ENCODE measurements at places on chromosomes 7 and 10.

GRCh38 chr7:116030651-116031276 lies at the start of gene TFEC:
Gene TFEC (minus strand): TSS chr7:116030763. CDS start chr7:115984441, 46,322 bp downstream.
- no peak for DNase-seq

DNA sequence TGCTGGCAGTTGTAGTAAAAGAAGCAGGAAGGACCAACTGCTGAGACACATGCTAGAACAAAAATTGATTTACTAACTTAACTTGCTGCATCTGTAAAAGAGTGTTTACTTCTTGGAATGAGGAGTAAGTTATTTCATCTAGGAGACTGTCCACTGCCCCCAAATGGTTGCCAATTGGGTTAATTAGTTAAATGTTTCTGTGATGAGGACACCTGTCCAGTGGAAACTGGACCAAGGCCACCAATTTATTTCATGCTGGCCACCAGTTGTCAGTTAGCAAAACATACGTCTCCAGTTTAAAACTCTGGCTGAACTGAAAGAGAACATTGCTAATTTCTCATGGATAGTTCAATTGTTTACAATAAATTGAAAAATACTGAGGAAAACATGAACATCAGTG lies 191.7 kb downstream of the PPP1R9A start:
- DNase-seq, result no peak

GRCh38 chr7:128099204-128099671 lies 68.0 kb upstream of the LRRC4 start:
- no peak for DNase-seq

- DNase-seq, result no peak
Measured at GRCh38 chr7:64874562-64875250, 28.4 kb upstream of the ZNF273 start.

DNA sequence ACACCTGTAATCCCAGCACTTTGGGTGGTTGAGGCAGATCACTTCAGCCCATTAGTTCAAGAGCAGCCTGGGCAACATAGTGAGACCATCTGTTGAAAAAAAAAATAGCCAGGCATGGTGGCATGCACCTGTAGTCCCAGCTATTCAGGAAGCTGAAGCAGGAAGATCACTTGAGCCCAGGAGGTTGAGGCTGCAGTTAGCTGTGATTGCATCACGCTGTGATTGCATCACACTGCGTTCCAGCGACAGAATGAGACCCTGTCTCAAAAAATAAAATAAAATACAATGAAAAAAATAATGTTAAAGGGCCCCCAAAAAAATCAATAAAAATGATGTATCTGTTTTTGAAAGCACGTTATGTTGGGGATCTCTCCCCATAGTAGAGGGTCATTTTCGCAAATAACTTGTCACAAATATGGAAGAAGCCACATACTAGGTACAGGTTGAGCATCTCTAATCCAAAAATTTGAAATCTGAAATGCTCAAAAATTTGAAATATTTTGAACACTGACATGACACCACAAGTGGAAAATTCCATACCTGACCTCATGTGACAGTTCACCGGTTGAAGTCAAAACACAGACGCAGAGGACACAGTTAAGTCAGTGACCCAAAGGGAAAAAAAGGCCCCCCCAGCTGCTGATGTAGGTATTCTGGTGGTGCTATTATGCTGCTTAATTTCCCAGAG lies 9.5 kb downstream of the CISD1 start:
- no peak for DNase-seq

DNA sequence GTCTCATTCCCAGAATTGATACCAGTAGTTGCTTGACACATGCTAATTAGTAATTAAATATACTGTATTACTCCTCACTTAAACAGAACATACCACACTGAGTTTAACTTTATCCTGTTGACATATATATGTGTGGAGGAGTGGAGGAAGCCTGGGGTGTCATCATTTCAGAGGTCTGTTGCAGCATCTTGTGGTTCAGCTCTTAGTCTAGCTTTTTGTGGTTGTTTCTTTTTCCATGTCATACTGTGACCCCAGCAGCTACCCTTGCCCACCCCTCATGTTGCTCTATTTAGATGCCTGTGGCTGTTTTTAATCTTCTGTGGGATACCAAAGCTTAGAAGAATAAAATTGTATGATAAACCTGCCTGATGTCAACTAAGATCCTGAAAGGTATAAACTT lies 875.4 kb downstream of the LRMDA start:
- no peak for DNase-seq

GRCh38 chr7:104629408-104629807 lies 301.0 kb downstream of the LHFPL3 start:
- DNase-seq, result no peak

DNA sequence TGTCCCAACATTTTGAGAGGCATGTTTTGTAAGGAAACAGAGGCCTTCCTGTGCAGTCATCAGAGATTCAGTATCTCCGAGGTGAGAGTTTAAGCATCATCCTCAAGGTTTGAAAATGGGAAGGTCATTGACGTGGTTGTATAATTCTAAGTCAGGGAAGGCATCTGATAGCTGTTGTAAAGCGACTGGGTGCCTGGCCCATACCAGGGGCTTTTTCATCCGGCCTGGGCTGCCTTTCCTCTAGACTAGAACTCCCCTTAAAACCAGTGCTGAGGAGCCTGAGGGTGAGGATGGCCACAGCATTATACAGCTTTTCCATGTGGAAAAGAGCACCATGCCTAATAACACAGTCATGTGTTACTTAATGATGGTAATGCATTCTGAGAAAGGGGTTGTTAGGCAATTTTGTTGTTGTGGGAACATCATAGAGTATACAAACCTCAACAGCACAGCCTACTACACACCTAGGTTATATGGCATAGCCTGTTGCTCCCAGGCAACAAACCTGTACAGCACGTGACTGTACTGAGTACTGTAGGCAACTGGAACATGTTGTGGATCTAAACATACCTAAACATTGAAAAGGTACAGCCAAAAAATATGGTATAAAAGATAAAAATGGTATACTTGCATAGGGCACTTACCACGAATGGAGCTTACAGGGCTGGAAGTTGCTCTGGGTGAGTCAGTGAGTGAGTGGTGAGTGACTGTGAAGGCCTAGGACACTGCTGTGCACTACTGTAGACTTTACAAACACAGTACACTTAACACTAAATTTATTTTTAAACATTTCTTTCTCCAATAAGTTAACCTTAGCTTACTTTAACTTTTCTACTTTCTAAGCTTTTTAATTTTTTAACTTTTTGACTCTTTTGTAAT lies 13.5 kb upstream of the CACUL1 start:
- no peak for DNase-seq

GRCh38 chr7:151078233-151079040 lies 2.2 kb downstream of the FASTK start:
- DNase-seq, result no peak

- DNase-seq, result no peak
Measured at GRCh38 chr10:11907914-11908313, 84.8 kb downstream of the PROSER2 start.

- no peak for DNase-seq
Measured at GRCh38 chr7:4612237-4612636, 69.9 kb upstream of the FOXK1 start.

GRCh38 chr7:7166318-7166717 lies 16.0 kb upstream of the C1GALT1 start:
- no peak for DNase-seq

GRCh38 chr10:125147971-125148439 lies 12.4 kb downstream of the CTBP2 start:
- DNase-seq, result no peak

GRCh38 chr7:127557803-127558202 lies 27.6 kb downstream of the GCC1 start:
- DNase-seq, result no peak

DNA sequence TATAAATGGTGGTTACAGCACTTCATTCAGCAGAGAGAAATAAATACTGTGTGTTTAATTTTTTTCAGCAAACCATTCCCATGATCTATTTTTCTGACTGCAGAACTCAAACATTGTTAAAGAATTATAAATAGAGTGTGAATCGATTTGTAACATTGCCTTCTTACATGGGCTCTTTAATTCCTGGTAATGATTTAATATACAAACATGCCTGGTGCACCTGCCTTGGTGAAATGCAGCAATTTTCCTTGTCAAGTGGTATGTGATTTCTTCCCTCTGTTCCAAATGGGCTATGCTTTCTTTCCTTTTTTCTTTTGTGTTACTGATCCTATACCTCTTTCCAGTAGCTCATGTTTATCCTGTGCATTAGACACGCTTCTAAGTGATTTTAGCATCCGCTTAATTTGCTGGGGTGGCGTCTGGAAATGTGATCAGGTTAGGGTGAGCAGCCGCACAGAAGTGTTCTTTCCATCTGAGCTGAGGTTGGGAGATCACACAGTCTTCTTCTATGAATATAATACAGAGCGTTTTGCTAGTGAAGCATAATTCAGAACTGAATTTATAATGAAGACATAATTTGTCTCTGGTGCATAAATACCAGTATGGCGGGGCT lies 94.3 kb upstream of the ITGB1 start:
- no peak for DNase-seq

DNA sequence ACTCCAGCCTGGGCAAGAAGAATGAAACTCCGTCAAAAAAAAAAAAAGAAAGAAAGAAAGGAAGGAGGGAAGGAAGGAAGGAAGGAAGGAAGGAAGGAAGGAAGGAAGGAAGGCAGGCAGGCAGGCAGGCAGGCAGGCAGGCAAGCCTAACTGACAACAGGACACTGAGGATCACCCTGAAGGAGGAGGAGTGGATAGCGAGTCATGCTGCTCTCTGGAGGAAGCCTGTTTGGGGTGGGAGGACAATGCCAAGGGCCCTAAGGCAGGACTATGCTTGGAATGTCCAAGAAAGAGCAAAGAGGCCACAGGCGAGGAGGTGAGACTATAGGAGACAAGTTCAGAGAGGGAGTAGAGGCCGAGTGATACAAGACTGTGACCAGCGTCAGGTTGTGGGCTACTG lies 107.0 kb upstream of the PARD3 start:
- no peak for DNase-seq

DNA sequence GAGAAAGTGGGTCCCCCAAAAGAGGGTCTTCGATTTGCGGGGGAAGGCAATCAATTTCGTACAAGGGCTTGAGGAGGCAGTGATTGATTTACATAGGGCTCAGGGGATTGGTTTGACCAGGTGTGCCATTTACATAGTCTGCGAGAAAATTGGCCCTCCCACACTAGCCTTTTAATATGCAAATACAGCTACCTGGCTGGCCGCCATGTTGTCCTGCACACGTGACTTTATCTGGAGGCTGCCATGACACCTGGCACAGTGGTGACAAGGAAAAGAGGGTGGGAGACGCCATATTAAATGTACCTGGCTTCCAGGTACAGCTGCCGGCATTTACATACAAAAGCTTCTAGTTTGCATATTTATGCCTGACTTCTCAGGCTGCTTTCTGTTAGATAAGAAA lies 1577.2 kb upstream of the LRRTM3 start:
- no peak for DNase-seq

DNA sequence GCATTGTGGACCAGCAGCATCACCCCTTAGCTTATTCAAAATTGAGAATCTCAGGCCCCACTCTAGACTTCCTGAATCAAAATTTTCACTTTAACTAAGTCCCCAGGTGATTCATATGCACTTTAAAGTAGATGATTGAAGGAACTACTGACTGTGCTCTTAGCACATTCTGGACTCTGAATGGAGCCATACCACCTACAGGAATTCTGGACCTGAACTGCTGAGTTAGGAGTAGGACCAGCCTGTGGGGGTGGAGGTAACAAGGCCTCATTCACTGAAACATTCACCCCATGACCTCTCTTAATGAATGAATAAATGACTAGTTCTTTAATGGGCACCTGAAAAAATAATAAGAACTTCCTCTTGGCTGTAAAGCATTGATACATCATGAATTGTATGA lies 7.3 kb downstream of the PDK4 start:
- DNase-seq, result no peak

GRCh38 chr7:113464096-113464855 lies 345.9 kb upstream of the SMIM30 start:
- DNase-seq, result no peak

DNA sequence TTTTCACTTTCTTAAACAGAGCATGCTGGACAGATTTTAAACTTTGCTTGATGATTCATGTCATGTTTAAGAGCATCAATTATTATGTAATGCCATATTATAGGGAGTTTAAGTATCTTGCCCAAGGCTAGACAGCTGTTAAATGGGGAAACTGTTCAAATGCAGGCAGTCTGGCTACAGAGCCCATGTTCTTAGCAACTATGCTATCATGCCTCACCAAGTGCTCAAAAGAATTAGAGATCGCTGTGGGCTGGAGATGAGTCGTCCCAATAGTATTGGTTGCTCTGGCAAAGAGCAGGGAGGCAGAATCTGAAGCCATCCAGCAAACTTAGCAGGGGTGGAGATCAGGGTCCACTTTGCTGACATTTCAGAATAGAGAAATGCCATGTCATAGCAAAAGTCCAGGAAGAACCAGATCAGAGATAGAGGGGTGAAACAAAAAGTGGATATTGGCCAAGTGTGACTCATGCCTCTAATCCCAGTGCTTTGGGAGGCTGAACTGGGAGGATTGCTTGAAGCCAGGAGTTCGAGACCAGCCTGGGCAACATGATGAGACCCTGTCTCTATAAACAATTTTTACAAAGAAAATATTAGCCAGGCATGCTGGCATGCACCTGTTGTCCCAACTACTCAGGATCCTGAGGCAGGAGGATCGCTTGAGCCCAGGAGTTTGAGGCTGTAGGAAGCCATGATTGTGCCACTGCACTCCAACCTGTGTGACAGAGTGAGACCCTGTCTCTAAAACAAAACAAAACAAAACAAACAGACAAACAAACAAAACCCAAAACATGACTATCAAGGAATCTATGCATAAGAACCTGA lies 57.8 kb downstream of the BAMBI start:
- no peak for DNase-seq

DNA sequence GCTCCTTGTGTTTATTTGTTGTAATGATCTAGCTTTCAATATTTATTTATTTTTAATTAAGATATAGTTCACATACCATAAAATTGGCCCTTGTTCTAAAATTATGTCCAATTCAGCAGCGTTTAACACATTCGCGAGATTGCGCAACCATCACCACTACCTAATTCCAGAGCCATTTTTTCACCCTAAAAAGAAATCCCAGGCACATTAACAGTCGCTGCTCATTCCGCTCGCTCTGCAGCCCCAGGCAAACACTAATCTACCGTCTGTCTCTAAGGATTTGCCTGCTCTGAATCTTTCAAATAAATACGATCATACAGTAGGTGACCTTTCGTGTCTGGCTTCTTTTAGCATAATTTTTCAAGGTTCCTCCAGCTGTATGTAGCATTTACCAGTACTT lies 616.7 kb downstream of the CALN1 start:
- DNase-seq, result no peak

DNA sequence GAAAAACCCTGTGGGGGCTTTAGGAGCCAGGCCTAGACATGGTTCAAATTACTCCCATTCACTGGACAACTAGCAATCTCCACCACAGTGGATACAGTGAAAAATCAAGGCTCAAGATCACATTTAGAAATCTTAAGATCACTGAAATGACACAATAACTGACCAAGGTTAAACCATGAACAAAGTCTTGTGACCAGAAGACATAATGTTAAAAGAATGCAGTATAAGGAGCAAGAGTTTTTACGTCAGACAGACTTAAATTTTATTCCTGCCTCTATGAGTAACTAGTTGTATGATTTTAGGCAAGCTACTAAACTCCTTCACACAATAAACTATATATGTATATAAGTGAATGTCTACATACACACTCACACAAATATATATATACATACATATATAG lies 68.5 kb downstream of the MICU1 start:
- no peak for DNase-seq

All from stimulated activated CD8-positive, alpha-beta memory T cell treated with anti-CD3 and anti-CD28 coated beads, Interleukin-7, amount 100 ng/mL, for 1 hour (primary cell).